ENCODE measurements at places on chromosomes 16 and 17. TPM values are rescaled to one million over a fixed set of nuclear protein-coding genes. Genes with fewer than 3 reads are reported as not detected.

The CCDC43 gene
- total RNA-seq, result 32.6 TPM

DNA sequence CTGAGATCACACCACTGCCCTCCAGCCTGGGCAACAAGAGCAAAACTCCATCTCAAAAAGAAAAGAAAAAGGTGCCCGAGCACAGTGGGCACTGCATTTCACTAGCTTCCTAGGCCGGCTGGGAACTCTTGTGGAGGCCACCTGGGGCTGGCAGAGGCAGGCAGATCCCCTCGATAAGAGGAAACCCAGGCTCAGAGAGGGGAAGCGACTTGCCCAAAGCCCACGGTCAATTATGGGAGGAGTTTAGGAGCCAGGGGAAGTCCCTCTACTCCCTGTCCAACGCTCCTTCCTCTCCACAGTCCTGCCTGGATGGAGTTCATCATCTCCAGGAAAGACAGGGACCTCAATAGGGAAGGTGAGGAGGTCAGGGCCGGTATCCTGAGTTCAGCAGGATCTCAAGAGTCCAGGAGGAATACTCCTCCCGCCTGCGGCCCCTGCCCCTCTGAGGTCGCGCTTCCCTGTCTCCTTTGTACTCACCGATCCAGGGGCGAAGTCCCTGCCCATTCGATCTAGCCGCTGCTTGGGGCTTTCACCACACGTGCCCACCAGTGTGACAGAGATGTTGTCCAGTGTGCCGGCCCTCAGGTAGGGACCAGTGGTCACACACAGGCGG, 841 bp downstream of the ALOXE3 start:
- peaks cover 73% of the 10 kb centered on the region for H3K27me3 ChIP-seq
- no peak overlapping the region for H3K27ac ChIP-seq
- no peaks in the 10 kb centered on the region for H3K36me3 ChIP-seq
- peaks cover 3% of the 10 kb centered on the region for H3K4me1 ChIP-seq
- no peak for DNase-seq
- peak overlapping the region; percentile 85 for H3K4me3 ChIP-seq

DNA sequence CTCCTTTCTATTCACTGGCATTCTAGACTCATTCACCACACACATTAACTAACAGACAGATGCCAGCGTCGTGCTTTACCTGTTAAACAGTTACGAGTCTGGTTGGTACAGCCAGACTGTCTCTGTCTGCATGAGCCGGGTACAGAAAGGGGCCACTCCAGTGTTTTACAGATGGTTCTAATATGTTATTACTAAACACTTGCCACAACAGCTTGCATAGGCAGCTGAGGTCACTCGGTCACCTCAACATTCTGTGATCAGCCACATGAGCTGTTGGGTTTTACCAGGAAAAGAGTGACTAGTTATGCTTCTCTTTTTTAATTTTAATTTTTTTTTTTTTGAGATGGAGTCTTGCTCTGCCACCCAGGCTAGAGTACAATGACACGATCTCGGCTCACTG, 25.2 kb downstream of the CD300A start:
- H3K27me3 ChIP-seq, result peaks cover 13% of the 10 kb centered on the region
- peaks cover 9% of the 10 kb centered on the region for H3K36me3 ChIP-seq
- peaks cover 3% of the 10 kb centered on the region for H3K4me1 ChIP-seq
- DNase-seq, result no peak

- no peaks in the 10 kb centered on the region for H3K36me3 ChIP-seq
- peak overlapping the region; percentile 82 for H3K27ac ChIP-seq
- DNase-seq, result no peak
- peaks cover 14% of the 10 kb centered on the region for H3K4me1 ChIP-seq
- no peak overlapping the region for H3K4me3 ChIP-seq
- no peaks in the 10 kb centered on the region for H3K27me3 ChIP-seq
These were observed 19.8 kb upstream of the ANKRD40CL start for GRCh38 chr17:50787106-50787505.

DNA sequence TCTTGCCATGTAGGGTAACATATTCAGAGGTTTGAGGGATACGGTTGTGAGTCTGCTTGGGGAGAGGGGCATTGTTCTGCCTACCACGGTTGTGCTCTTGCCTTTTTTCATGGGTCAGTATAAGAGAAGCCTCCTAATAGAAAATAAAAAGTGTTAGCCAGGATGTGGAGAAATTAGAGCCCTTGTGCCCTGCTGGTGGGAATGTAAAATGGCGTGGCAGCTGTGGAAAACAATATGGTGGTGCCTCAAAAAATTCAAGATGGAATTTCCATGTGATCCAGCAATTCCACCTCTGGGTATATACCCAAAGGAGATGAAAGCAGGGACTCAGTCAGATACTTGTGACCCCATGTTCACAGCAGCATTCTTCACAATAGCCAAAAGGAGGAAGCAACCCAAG, 14.2 kb upstream of the LRRC75A start:
- no peak overlapping the region for H3K4me3 ChIP-seq
- no peak overlapping the region for H3K27ac ChIP-seq
- H3K27me3 ChIP-seq, result no peaks in the 10 kb centered on the region
- no peaks in the 10 kb centered on the region for H3K36me3 ChIP-seq
- no peak for DNase-seq

DNA sequence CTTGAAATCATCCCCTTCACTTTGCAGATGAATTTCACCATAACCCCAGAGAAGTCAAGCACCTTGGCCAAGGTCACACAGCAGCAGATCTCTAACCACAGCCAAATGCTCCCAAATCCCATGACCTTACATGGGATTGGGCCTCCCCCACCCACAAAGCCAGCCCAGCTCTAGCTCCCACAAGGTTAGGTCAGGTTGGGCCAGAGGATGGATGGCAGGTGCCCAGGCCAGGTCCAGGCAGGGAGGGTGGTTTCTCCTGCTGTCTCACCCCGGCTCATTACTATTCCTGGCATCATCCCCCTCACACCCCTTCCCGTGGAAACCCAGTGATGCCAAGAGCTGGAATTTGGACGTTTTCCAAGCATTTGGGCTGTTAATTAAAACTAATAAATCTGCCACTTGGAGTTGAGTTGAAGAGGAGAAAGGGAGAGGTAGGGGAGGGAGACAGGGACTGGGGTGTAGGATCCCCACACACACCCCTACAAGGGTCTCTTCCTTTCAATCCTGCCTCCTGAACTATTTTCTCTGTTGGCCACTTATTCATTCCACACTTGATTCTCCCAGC, 181.6 kb downstream of the TMEM132E start:
- no peaks in the 10 kb centered on the region for H3K27me3 ChIP-seq
- H3K27ac ChIP-seq, result no peak overlapping the region
- no peak overlapping the region for H3K4me3 ChIP-seq
- no peak for DNase-seq
- no peaks in the 10 kb centered on the region for H3K36me3 ChIP-seq

- H3K27me3 ChIP-seq, result peaks cover 34% of the 10 kb centered on the region
- H3K36me3 ChIP-seq, result peaks cover 8% of the 10 kb centered on the region
- DNase-seq, result peak; percentile 78
- no peak overlapping the region for H3K4me3 ChIP-seq
- peaks cover 4% of the 10 kb centered on the region for H3K4me1 ChIP-seq
- H3K27ac ChIP-seq, result no peak overlapping the region
These were observed 49.0 kb downstream of the BCL7C start for GRCh38 chr16:30844671-30845449.

GRCh38 chr17:56833057-56833808, 487 bp downstream of the C17orf67 start:
- peak; percentile 74 for DNase-seq
- no peak overlapping the region for H3K27ac ChIP-seq
- H3K4me3 ChIP-seq, result peak overlapping the region; percentile 83
- peaks cover 52% of the 10 kb centered on the region for H3K4me1 ChIP-seq
- peaks cover 9% of the 10 kb centered on the region for H3K36me3 ChIP-seq
- peaks cover 19% of the 10 kb centered on the region for H3K27me3 ChIP-seq

GRCh38 chr17:40320756-40321523, 12.0 kb downstream of the RARA start:
- no peak overlapping the region for H3K4me3 ChIP-seq
- DNase-seq, result no peak
- H3K27ac ChIP-seq, result no peak overlapping the region
- H3K4me1 ChIP-seq, result peaks cover 60% of the 10 kb centered on the region
- H3K36me3 ChIP-seq, result no peaks in the 10 kb centered on the region
- H3K27me3 ChIP-seq, result peaks cover 19% of the 10 kb centered on the region
